ENCODE measurements at places on chromosomes 4 and X.

DNA sequence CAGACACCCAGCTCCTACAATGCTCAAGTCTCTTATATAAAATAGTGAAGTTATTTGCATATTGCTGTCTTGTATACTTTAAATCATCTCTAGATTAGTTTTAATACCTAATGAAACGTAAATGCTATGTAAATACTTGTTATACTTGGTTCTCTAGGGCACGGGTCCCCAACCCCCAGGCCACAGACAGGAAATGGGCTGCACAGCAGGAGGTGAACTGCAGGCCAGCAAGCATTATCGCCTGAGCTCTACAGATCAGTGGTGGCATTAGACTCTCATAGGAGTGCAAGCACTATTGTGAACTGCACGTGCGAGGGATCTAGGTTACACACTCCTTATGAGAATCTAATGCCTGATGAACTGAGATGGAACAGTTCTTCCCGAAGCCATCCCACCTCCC is 395.9 kb upstream of the EMCN start:
- DNase-seq = no peak

DNA sequence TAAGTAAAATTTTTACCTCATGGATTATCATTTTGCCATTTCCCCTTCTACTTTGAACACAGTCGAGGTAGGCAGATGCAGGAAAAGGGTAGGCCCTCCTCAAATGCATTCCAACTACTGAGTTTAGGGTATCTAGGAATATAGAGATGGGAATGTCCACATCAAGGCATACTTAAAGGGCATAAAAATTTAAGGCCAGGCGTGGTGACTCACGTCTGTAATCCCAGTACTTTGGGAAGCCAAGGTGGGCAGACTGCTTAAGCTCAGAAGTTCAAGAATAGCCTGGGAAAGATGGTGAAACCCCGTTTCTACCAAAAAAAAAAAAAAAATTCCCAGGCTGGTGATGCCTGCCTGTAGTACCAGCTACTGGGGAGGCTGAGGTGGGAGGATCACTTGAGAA is 146.5 kb downstream of the PDGFC start:
- DNase-seq = no peak

DNA sequence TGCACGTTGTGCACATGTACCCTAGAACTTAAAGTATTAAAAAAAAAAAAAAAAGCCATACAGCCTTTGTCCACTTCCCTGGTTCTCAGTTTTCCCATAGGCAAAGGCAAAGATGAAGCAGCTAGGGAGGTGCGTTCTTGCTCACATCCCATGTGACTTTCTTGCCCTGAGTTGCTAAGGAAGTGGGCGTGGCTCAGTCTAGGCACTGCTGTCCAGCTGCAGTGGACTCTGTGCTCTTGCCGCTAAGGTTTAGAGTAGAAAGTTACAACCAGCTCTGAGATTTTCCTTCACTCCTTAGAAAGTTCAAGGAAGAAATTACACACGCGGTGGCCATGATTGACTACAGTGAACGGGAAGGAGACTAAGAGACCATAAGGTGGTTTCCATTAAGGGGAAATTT is 144.7 kb downstream of the NAA11 start:
- DNase-seq = no peak

DNA sequence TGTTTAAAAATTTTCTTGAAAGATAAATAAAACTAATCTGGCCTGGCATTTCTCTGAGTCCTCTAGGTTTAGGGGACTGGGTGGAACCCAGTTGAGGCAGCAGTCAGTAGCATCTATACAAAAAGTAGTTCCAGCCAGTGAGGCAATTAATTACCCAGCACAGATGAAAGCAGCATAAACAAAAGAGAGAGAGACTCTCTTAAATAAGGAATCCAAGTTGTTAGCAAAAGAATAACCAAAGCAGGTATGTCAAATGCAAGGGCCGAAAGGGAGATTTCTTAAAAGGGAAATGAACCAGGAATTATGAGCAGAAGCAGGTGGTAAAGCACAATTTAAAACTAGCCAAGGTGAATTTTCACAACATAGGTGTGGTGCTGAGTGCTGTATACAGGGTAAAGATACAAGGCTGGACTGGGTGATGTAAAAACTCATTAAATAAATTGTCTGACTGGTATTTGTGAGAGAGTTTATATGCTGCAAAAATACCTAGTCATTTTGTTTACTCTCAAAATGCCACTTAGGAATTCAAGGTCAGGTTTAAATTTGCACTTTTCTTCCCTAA is 94.6 kb upstream of the GALNT7 start:
- DNase-seq = no peak

GRCh38 chr4:8322794-8323704 is 53.5 kb downstream of the HTRA3 start:
- no peak for DNase-seq

GRCh38 chrX:16986169-16986568 is 39.7 kb downstream of the REPS2 start:
- no peak for DNase-seq

GRCh38 chr4:110508827-110509710 is 33.1 kb downstream of the ENPEP start:
- DNase-seq = no peak

DNA sequence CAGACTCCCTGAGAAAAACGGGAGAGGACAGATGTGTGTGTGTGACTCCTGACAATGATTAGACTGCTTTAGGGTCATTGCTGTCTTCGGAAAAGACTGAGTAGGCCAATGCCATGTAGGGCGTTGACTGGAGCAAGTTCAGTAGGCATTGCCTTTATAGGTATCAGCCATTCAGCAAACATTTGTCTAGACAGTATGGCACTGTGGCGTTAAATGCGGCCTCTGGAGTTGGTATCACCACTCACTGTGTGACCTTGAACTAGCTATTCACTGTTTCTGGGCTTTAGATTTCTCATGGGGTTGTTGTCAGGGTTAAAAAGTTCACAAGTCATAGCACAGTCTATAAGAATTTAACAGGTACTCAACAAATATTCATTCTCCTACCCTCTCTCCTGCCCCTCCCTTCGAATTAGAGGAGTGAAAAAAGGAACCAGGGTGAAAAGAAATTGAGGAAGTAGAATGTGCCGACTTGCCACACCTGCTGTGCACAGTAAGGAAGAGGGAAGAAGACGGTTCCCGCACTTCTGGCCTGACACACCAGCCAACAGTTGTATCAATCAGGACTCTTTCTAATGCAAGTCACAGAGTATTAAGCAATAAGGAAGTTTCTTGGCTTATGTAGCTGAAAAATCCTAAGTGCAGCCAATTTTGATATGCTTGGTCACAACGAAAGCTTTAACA is 83.2 kb upstream of the PLAC8 start:
- DNase-seq = no peak

DNA sequence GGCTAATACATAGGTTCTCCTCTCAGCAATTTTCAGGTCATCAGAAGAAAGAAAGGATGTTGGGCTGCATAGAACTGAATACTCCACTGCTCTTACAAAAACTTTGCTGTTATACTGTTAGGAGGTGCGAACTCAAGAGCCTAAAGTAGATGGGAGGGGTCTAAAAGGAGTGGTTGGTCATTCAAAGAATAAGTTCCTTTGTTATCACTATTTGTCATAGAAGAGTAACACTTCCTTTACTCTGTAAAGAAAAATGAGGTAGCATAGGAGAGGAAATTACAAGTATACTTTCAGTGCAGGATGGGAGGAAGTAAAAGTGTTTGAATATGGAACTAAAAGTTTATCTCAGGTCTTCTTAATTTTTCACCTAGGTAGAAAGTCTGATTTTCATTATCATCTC is 61.5 kb downstream of the CCNI start:
- DNase-seq = no peak

- DNase-seq = no peak
These were observed 2.6 kb upstream of the SMARCA1 start for GRCh38 chrX:129525896-129526295.

Measured in cortex of kidney (tissue), 1 donor.